ENCODE measurements at places on chromosomes 5 and 9.

GRCh38 chr9:77752554-77752953 is 104.4 kb upstream of the GNA14 start:
- DNase-seq, result no peak

DNA sequence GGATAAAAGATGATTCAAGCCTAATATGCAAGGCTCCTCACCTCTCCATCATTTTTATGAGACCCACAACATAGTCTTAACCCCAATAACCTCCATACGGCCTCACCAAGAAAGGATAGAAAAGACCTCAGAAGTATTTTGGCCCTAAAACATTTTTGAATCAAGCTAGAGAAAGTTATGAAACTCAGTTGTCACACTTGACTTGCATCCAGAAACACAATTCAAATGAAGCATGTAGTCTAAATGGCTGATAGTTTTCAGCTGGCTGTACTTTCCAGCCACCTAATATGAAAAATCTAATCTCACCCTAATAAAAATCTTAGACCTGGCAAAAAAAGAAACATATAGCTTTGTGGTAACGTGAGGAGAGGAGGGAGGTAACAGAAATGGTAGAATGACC is 116.1 kb downstream of the ARL15 start:
- DNase-seq, result no peak

GRCh38 chr9:93080406-93080805 is 15.6 kb upstream of the CARD19 start:
- DNase-seq, result no peak

DNA sequence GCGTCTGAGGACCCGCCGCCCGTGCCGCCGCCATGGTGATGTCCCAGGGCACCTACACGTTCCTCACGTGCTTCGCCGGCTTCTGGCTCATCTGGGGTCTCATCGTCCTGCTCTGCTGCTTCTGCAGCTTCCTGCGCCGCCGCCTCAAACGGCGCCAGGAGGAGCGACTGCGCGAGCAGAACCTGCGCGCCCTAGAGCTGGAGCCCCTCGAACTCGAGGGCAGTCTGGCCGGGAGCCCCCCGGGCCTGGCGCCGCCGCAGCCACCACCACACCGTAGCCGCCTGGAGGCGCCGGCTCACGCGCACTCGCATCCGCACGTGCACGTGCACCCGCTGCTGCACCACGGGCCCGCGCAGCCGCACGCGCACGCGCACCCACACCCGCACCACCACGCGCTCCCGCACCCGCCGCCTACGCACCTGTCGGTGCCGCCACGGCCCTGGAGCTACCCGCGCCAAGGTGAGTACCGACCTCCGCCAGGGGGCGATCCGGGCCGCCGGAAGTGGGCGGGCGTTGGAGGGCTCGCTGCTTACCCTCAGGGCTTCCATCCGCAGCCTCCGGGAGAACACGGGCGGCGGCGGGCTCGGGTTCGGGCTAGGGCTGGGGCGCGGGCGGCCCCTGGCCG is 8.5 kb downstream of the PRR7 start:
- DNase-seq, result peak; percentile 86

- no peak for DNase-seq
Measured at GRCh38 chr5:43560128-43560527, 3.3 kb upstream of the PAIP1 start.

GRCh38 chr5:69517763-69518212 is 25.2 kb downstream of the OCLN start:
- DNase-seq, result no peak

- DNase-seq, result no peak
Measured at GRCh38 chr9:92658611-92659010, 11.3 kb downstream of the IPPK start.

- DNase-seq, result no peak
Measured at GRCh38 chr9:107999011-107999410, 509.4 kb upstream of the KLF4 start.

DNA sequence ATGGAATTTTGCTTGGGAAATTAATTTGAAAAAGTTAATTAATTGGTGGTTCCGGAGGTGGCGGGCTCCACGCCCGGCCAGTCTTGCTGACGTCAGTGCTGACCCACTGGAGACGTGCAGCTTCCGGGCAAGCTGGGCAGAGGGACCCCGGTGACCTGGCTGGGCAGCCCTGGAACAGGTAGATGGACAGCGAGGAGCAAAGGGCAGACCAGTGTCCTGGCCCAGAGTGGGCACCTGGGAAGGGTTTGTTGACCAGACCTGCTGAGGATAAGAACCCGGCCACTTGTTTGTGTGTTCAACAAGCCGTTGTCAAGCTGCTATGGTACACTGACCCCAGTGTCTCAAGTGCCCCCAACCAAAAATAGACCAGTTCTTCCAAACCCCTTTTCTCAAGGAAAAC is 17.5 kb downstream of the CXXC5 start:
- DNase-seq, result no peak

DNA sequence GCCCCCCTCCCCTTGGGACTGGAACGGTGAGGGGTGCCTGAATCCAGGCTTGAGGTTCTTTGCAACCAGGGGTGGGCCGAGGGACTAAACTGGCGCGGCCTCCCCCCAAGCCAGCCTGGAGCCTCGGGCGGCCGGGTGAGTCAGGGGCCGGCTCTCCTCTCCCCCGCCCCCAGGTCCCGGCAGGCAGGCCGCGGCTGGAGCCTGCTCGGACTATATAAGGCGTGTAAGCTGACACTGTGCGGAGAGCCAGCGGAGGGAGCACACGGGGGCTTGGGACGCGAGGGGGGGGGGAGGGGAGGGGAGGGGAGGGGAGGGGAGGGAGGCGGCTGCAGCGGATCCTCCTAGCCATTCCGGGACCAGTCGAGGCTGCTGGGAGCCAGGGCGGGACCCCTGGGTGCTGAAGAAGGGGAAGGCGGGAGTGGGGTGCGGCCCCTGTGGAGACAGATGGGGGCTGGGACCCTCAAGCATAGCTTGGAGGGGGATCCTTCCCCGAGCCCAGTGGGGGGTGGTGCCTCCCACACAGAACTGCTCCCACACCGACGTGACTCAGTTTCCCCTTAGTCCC is 595 bp downstream of the PDLIM7 start:
- DNase-seq, result peak; percentile 88

DNA sequence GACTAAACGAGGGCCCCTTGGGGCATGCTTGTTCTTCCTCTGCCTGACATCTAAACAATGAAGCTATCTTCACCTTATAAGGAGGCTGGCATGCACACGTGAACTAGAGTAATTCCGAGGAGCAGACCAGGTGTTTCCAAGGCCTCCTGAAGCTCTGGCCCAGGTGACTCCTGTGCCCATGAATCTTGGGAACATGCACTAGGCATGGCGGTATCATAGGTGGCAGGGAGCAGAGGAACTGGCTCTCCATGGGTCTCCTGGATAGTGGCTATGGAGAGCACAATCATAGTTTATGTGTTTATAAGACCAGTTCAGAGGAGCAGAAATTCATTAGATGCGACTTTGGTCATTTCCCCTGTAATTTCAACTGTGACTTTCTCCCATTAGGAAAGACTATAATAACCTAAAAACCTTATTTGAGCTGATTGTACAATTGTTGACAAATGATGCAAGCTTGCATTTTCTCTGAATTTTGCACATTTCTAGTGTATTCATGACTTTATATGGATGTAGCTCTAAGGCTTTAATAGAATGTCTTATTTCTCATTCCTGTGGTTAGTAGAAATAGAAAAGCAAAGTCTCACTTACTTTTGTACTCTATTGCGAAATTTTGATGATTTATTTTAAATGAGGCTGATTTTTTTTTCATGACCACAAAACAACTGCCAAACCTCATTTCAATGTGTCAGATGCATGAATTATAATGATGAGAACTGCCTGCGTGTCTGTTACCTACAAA is 135.3 kb upstream of the RPS23 start:
- DNase-seq, result no peak

GRCh38 chr5:2207109-2207399 is 324.3 kb upstream of the IRX4 start:
- DNase-seq, result no peak

- DNase-seq, result no peak
Measured at GRCh38 chr5:181187500-181188213, 17.3 kb downstream of the TRIM7 start.

GRCh38 chr5:116658141-116658540 is 83.5 kb upstream of the SEMA6A start:
- no peak for DNase-seq

- DNase-seq, result no peak
Measured at GRCh38 chr5:96244696-96245095, 188.4 kb downstream of the PCSK1 start.

GRCh38 chr5:174151599-174152181 is 106.2 kb downstream of the NSG2 start:
- DNase-seq, result no peak

GRCh38 chr5:67669916-67670315 is 473.3 kb upstream of the CD180 start:
- DNase-seq, result peak; percentile 32

DNA sequence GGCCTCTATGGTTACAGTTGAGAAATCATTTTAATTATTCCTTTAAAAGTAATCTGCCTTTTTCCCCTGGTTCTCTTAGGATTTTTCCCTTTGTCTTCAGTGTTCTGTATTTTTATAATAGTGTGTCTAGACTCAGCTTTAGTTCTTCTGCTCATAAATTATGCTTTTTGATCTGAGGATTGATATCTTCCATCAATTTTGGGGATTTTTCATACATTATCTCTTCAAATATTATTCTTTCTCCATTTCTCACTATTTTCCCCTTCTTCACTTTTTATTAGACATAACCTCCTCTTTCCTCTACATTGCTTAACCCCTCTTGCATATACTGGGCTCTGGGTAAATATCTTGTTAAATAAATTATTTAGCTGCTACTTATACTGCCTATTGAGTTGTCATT is 36.3 kb upstream of the IL13 start:
- DNase-seq, result no peak

DNA sequence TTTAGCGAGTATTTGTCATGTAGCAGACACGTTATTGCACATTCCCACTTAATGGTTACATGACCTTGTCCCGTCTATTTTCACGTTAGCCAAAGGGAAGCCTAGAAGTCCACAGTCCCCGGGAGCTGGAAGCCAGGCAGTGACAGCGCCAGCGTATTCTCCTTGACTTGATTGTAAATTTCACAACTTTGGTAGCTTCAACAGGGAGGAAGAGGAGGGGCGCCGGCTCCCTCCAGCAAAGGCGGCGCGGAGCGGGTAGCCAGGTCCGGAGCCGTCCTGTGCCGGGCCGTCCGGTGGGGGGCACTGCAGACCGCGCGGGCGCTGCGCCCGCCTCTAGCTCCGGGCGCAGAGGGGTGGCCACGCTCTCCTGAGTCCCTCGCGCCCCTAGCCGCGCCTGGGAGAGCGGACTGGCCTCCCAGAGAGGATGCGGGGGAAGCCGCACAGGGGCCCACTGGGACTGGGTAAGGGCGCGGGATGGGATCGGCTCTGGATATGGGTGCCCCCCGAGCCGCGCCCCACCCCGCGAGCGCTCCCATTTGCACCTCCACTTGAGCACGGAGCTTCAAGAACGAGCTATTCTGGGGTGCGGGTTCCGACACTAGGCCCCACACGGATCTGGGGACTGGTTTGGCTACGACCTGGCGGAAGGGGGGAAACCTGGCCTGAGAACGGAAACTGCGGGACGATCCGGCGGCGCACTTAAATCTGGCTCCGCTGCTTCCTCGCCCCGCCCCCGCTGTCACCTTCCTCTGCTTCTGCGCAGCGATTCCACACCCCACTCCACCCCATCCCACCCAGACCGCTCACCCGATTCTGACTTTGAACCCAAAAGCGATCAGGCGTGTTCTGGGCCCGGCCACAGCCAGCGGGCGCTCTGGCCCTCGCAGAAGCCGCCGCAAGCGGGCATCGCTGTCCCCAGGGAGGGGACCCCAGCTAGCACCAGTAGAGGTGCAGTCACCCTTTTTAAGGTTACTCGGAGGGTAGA is 23.8 kb downstream of the KLF4 start:
- DNase-seq, result no peak

DNA sequence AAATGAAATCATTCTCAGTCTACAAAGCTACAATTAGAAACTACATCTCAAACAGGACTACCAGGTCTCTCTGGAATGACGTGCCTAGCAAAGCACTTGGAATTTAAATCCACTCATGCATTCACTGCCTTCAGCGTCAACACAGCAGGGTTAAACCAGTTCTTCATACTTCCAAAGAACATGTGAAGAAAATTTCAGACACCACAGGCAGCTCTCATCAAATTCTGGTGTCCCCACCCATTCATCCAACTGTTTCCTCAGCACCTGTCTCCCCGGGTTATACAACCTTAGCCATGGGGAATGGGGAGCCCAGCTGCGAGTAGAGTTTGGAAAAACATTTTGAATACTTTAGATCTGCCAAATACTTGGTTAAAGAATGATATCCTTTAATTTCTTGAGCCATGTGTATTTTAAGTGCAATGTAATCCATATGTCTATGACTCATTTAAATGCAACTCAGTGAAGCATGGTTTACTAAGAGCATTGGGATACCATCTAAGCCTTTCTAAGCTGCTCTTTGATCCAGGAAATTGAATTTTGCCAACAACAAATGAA is 17.5 kb downstream of the ADAM19 start:
- DNase-seq, result peak; percentile 80

GRCh38 chr9:23682891-23683431 is 143.1 kb downstream of the ELAVL2 start:
- peak; percentile 57 for DNase-seq

- no peak for DNase-seq
Measured at GRCh38 chr9:127458921-127459320, 7.6 kb downstream of the LRSAM1 start.

- DNase-seq, result no peak
Measured at GRCh38 chr5:38249812-38250211, 8.5 kb upstream of the EGFLAM start.

DNA sequence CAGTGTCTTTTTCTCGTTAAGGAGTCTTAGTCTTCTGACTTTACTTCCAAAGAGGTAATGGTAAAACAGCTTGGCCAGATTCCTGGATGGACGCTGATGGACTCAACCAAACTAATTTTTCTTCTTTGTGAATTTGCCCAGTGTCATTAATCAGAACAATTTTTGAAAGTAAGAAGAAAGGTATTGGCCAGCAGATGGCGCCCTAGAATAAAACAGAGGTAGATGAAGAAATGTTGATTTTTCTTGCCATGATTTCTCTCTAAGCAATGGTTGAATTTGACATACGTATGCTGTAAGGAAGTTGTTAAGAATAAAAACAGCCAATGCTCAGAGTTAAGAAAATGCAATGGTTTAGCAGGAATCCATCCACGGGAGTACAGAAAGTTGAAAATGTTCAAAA is 500.0 kb downstream of the DIRAS2 start:
- DNase-seq, result peak; percentile 78

DNA sequence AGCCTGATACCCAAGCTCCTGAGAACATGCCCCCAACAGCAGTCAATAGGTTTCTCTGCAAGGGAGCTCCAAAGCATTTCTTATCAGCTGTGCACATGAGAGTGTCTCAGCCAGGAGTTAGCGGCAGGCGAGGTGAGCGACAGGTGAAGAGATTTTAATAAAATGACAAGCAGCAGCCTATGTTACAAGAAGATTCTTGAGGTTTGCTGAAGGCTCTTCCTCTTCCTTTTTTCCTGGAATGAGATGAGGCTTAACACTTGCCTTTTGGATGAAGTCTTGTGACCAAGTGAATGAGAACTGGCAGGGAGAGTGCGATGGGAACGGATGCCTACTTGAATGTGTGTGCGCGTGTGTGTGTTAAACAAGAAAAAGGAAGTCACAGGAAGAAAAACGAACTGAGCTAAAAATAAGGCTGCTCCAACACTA is 76.1 kb downstream of the SHB start:
- no peak for DNase-seq
